ENCODE measurements at places on chromosomes 3 and 15.

- DNase-seq, result no peak
Measured at GRCh38 chr3:23254835-23255234, 51.7 kb downstream of the UBE2E2 start.

DNA sequence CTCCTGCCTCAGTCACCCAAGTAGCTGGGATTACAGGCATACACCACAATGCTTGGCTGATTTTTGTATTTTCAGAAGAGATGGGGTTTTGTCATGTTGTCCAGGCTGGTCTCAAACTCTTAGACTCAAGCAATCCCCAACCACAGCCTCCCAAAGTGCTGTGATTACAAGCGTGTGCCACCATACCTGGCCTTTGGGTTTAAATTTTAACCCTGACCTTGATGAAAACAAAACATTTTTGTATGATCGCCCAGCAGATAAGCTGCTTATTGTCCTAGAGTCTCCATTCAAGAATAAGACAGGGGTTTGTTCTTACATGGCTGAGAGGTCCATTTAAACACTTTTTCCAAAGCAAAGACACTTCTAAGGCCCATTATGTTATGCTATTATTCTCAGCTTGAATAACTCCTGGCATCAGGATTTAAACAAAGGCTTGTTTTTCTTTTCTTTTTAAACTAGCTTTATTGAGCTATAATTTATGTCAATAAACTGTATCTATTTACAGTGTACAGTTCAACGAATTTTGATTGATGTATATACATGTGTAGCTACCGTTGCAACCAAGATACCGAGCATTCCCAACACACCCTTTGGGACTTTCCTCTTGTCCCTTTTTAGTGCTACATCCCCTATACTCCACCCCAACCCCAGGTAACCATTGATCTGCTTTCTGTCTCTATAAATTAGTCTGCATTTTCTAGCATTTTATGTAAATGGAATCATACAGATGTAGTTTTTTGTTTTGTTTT, 1.4 kb upstream of the MUC13 start:
- no peak for DNase-seq

- DNase-seq, result no peak
Measured at GRCh38 chr3:159770998-159771397, 217.6 kb upstream of the IL12A start.

GRCh38 chr15:58403581-58403980, 28.2 kb upstream of the LIPC start:
- no peak for DNase-seq

Data from CD4-positive, alpha-beta T cell treated with Interleukin-4 for 4 hours (primary cell).